NCI-H2107 (cell line): ENCODE measurements at places on chromosomes 2 and 18.
A peak's percentile ranks its signal among the peaks of the same experiment; 100 is the strongest.

- DNase-seq = no peak
Observed at GRCh38 chr18:676069-676468, 18.6 kb downstream of the TYMS start.

DNA sequence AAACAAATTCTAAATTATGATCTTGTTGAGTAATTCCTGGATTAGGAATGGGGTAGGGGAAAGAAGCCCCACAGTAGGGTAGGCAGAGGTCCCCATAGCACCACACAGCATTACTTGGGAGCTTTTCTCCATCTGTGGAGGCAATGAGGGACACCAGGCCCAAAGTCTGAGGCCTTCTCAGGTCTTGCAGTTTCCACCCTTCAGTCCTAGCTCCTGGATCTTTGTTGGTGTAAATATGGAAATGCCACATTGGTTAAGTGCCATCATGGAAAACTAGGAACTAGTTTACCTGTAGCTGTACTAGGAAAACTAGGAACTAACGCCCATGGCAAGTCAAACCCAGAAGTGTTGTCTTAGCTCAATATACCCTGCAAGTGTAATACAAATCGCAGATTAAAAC, 113.3 kb upstream of the DAPL1 start:
- no peak for DNase-seq

GRCh38 chr2:236085211-236085610, 83.0 kb downstream of the GBX2 start:
- DNase-seq = no peak

DNA sequence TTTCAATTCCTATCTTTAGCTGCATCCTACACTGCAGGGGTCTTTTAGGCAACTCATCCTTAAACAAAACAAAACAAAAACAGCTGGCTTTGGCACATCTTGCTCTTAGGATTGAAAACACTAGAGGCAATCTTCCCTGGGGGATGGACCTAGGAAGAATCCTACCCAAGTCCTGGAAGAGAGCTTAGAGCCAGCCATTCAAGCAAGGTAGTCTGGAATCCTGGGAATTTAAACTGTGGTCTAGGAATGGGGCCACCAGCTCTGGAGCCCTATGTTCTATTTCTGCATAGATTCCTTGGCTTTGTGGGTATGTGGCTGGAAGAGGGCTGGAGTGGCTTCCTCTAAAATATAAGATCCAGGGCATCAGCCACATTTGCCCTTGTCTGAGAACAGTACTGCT, 27.7 kb downstream of the MYL1 start:
- DNase-seq = no peak

GRCh38 chr2:88448248-88448647, 4.2 kb downstream of the FOXI3 start:
- no peak for DNase-seq

- DNase-seq = no peak
Observed at GRCh38 chr2:138763971-138764370, 16.2 kb downstream of the NXPH2 start.

DNA sequence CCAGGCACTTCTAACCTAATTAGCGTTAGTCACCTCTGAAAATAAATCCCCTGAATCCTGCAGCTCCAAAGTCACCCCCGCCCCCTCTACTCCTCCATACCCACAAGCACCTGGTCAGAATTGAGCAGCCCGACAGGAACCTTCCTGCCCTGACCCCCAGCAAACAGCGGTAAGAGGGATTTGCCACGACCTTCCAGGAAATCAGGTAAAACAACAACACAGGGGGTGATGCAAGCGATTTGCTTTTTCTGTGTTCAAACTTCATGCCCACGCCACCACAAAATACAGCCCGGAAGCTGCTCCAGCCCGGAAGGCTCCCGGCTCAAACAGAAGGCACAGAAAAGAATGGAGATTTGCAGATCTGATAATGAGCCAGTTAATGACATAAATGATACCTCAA, 367.1 kb downstream of the GPD2 start:
- no peak for DNase-seq

- DNase-seq = no peak
Observed at GRCh38 chr18:47316924-47317323, 65.5 kb upstream of the SKOR2 start.

GRCh38 chr2:28035816-28036215, 145.3 kb downstream of the BABAM2 start:
- DNase-seq = no peak

- DNase-seq = no peak
Observed at GRCh38 chr2:165793161-165793778, 777 bp downstream of the GALNT3 start.

DNA sequence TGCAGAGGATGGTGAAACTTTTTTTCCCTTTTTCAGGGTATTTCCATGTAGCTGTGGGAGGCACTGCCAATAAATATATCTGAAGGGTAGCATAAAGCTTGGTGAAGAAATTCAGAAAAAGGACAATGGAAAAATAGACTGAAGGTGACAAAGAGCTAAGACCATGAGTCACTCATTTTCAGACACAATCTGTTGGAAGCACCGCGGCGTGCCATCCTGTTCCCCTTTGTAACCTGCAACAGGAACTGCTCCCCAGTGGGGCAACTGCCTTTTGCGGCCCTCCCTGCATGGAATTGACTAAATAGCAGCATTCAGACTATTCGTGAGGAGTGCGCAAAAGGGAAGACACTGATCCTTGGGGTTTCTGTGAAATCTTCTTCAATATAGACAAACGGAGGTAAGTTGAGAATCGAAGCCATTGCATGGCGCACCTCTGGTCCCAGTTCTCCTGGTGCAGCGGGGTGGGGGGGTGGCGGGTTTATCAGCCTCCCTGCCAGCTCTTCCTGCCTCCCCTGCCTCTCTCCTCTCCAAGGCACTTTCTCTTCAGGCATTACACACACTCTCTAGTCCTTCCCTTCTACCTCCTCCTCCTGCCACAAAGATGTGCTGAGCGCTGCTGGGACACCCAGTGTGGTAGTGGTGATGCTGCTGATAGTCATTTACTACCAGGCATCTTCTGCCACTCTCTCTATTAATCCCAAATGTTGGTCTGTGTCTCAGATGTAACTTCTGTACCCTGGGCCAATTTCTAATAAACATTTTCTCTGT, 126.2 kb upstream of the TMEM200C start:
- DNase-seq = no peak

DNA sequence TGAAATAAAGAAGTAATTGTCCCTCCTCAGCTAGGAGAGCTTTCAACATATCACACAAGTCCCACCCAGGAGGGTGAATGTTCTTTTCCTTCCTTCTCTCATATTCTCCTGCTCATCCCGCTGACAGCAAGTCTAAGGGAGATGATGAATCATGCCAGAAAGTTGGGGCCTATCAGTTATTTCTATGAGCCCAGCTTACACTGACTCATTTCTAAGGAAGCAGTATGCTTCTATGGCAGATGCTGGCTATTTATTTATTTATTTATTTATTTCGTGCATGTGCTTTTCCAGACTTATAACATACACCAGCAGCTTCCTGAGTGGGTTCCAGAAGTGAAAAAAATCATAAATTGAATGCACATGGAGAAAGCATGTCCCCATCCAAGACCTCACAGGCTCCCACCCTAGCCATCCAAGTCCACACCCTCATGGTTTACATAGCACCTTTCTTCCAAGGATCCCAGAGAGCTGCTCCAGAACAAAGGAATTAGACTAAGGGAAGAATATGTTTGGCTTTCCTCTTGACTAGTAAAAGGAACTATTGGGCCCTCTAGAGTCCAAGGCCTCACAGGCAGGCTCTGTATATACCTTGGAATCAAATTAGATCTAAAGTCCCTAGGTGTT, 1074.2 kb upstream of the ZEB2 start:
- DNase-seq = no peak

DNA sequence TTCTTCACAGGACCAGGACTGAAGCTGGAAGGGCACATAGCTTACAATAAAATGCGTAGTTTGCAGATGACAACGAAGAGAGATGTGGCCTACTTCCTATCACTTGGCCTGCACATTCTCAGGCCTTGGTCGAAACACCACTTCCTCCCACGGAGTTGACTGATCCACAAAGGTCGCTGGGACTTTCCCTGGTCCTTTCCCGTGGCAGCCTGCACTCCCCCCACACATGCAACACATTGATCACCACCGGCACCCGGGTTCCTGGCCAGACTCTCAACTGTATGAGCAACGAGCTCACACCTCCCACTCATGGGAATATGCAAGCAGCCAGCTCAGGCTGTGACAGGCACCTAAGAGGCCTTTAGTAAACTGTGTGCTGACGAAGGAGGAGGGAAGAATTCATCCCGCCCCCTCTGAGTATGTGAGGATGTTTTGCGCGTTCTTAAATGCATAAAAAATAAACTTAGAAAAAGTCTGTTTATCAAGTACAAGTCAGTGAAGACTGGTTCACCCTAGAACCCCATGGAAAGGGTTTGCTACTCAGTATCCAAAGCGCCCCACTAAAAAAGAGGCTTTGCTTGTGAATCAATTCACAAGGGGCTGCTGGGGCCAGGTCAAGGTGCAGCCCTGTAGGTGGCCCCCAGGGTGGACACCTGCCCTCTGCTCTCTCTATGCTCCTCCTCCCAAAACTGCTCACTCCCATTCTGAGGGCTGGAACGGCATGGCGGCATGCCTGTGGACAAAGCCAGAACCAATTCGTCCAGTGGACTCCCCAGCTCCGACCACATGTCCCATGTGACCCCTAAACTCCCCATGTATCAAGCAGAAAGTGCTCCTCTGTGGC, 154.3 kb downstream of the EIPR1 start:
- no peak for DNase-seq

DNA sequence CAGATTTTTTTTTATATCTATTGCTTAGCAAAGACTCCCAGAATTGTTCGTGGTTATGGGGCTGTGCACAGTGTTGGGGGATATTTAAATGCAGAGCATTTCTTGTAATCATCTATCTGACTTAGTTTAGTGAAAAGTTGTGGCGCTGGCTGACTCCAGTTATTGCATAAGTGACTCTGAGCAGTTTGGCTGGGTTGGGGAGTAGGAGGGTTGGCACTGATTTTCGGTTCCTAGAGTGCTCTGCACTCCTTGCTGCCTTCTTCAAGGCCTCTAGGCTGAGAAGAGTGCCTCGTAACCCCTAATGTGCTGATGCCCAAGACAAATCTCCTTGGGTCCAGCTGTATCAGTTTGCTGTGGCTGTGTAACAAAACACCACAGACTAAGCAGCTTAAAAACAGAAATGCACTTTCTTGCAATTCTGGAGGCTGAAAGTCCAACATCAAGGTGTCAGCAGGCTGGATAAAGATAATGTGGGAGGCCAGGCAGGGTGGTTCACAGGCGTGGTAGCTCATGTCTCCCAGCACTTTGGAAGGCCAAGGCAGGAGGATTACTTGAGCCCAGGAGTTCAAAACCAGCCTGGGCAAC, 6.5 kb upstream of the IMPA2 start:
- DNase-seq = no peak

DNA sequence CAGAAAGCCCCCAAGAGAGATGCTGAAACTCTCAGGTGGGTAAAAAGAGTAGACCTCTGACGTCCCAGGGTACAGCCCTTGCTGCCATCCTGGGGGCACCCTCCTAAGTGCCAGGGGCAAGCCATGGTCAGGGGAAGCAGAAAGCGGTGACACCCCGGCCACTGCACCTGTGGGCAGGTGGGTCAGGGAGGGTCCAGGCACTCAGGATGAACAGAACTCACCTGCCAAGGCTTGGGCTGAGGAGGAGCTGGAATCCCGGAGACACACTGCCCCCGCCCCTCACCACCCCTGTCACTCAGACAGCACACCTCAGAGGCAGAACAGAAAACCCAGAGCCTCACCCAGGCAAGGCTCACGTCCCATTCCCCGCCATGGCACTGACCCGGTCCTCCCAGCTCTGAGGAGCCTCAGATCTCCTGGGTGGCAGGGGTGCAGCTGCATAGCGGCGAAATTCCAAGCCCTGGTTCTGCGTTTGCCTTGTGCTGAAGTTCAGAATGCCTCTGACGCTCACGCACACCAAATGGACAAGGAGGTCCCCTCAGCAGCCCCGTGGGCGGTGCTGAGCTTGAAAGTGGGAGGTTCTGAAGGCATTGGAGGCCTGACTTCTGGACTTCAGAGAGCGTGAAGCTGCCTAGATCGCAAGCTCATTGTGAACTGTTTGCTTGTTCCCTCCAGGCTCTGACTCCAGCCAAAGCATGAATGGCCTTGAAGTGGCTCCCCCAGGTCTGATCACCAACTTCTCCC, 4.3 kb downstream of the GPR17 start:
- no peak for DNase-seq

GRCh38 chr2:111239581-111240249, 119.0 kb downstream of the BCL2L11 start:
- DNase-seq = no peak

- no peak for DNase-seq
Observed at GRCh38 chr2:62071760-62072680, 123.9 kb upstream of the B3GNT2 start.

- DNase-seq = no peak
Observed at GRCh38 chr2:120960770-120961366, 225.2 kb downstream of the GLI2 start.

DNA sequence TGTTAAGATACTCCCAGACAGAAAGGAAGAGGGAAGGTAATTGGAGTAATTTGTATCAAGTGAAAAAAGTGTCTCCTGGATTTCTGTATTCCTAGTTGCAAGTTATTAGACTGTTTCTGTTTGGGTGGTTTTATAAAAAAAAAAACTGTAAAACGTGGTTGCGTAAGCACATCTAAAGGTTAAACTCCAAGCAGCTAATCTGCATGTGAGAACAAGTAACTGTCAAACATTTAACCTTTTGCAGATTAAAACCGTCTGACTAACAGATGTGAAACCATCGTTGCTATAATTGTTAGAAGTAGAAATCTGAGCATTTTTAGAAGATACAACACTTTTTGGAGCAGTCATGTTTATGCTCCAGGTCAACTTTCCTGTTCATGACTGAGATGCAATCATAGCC, 72.3 kb downstream of the AFF3 start:
- DNase-seq = no peak

- no peak for DNase-seq
Observed at GRCh38 chr2:218363736-218364135, 7.1 kb downstream of the CATIP start.

DNA sequence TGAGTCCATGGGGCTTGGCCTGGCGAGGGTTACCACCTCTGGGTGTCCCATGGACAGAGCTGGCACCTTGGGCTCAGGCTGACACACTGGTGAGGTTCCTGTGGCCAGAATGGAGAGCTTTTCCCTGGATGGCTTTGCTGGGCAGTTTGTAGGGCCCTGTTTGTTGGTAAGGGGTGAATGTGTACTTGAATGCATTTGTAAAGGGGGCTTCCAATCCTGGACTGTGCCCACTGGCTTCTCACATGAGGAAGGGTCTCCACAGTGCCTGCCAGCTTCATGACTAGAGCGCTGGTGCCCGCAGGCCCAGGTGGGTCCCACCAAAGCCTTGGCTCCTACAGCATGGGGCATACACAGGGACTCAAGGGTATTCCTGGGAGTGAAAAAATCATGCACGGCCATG, 103.5 kb upstream of the SIX2 start:
- no peak for DNase-seq

DNA sequence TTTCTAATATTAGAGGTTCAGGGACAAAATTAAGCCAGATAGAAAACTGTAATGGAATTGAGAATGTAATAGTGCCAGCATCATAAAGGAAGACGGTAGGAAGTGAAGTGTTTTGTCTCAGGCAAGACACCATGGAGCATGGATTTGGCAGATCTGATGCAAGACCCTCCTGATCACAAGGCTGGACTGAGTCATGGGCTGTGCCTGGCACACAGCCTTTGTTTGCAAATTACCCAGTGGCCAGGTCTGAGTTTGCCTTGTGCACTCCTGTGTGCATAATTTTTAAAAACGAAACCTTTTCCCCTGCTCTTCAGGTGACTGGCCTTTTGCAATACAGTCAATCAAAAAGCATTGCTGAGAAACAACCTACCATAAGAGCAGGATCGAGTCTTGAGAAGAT, 2.0 kb upstream of the UPP2 start:
- no peak for DNase-seq

GRCh38 chr2:217797661-217798069, 205.1 kb downstream of the TNS1 start:
- peak; percentile 77 for DNase-seq
